Foreskin keratinocyte (primary cell): ENCODE measurements at places on chromosomes 6 and 20. TPM values are rescaled to one million over a fixed set of nuclear protein-coding genes. Genes with fewer than 3 reads are reported as not detected.

- no peak for DNase-seq
Measured at GRCh38 chr6:112557435-112557834, 210.3 kb downstream of the RFPL4B start.

SLC17A2 gene
- not detected in 2 replicates for total RNA-seq

CTAGE9 gene
- total RNA-seq: not detected in 2 replicates

GRCh38 chr6:135909737-135910387 is 58.4 kb downstream of the PDE7B start:
- DNase-seq: no peak

MTHFD1L gene
- total RNA-seq: 44.5 and 45.7 TPM in 2 replicates

DNA sequence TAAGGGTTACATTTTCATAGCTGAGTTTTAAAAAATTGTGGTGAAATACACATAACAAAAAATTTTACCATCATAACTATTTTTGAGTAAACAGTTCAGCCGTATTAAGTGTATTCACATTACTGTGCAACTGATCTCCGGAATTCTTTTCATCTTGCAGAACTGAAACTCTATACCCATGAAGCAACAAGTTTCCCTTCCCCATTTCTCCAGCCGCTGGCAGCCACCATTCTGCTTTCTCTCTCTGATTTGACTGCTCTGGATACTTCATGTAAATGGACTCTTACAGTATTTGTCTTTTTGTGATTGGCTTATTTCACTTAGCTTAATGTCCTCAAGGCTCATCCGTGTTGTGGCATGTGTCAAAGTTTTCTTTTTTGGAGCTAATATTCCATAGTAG is 341.6 kb downstream of the QKI start:
- DNase-seq: no peak

ECT2L gene
- not detected in 2 replicates for total RNA-seq

DNA sequence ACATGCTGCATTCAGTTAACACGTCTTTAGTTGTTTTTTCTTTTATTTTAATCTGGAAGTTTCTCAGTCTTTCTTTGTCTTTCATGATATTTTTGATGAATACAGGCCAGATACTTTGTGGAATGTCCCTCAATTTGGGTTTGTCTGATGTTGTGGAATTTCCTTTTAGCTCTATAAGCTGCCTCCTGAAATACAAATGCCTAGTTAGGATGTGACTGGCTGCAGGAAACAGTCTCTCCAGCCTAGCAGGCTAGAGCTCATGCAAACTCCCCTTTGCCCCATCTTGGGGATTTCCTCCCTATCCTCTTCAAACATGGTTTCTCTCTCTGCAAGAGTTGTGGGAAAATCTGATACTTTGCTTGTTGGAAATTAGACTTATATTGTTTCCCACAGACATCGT is 89.3 kb upstream of the JAG1 start:
- no peak for DNase-seq
